ENCODE measurements at places on chromosomes 3 and 15.

DNA sequence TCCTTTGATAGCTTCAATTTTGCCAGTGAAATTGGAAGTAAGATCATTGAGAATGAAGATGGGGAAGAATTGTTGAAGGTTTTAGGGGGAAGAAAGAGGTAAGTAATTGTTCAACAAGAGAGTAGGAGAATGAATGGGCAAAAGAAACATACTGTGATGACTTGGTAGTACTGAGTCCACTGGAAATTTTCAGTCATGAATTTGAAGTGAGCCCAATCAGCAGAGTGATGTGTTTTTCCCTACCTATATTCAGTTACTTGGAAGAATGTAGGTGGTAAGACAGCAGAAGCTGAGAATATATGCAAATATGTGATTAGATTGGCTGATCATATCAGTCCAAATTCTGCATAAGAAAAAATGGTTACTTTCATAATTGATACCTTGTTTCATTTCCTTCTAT is 569.6 kb downstream of the AGBL1 start:
- no peak for DNase-seq

- no peak for DNase-seq
Measured at GRCh38 chr3:20669675-20670074, 483.7 kb upstream of the SGO1 start.

DNA sequence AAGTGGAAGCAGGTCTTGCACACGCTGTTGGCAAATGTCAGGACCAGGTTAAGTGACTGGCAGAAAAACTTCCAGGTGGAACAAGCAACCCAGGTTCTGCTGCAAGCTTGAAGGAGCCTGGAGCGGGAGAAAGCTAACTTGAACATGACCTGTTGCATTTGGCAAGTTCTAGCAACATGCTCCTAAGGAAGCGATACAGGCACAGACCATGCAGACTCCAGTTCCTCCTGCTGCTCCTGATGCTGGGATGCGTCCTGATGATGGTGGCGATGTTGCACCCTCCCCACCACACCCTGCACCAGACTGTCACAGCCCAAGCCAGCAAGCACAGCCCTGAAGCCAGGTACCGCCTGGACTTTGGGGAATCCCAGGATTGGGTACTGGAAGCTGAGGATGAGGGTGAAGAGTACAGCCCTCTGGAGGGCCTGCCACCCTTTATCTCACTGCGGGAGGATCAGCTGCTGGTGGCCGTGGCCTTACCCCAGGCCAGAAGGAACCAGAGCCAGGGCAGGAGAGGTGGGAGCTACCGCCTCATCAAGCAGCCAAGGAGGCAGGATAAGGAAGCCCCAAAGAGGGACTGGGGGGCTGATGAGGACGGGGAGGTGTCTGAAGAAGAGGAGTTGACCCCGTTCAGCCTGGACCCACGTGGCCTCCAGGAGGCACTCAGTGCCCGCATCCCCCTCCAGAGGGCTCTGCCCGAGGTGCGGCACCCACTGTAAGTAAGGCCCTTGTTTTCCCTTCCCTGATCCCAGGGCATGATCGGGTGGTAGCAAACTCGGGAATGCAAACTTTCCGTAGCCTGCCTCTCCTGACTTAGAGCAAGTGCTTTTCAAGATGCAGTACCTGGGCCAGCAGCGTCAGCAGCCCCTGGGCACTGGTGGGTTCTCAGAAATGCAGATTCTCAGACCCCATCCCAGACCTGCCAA is 759 bp downstream of the GALNT15 start:
- DNase-seq, result no peak

DNA sequence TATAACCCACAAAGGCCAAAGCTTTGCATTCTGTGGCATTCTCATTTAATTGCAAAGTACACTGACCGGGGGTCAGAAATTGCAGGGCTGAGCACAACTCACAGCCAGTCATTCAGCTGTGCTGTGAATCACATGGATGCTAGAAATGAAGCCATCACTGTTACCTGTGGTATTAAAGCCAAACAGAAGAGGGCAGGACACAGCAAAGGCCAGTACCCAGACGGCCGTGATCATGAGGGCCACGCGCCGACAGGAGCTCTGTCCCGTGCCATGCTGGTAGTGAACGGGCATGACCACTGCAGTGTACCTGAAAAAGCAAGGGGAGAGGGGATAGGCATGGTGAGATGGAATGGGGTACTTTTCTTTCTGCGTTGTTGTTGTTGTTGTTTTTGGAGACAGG is 31.6 kb downstream of the DRD3 start:
- DNase-seq, result no peak

DNA sequence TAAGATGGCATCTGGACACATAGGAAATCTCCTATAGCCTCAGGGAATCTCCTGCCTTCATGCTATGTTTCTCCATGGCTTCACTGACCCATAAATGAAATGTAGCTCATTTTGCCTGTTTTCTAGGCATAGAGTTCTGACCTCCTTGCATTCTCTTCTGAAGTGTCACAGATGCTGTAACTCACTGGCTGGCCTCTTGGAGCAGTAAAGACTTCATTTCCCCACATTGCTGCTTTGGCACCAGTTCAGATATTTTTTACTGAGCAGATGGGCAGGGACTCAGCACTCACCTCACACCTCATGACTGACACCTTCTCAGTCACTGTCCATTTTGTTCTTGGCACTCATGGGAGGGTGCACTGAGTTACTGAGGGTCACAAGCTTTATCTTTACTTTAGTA is 286.7 kb upstream of the TGFBR2 start:
- peak; percentile 72 for DNase-seq

GRCh38 chr15:75943713-75944215 is 40.1 kb downstream of the FBXO22 start:
- DNase-seq, result peak; percentile 39

- no peak for DNase-seq
Measured at GRCh38 chr3:48750856-48751255, 33.8 kb upstream of the IP6K2 start.

DNA sequence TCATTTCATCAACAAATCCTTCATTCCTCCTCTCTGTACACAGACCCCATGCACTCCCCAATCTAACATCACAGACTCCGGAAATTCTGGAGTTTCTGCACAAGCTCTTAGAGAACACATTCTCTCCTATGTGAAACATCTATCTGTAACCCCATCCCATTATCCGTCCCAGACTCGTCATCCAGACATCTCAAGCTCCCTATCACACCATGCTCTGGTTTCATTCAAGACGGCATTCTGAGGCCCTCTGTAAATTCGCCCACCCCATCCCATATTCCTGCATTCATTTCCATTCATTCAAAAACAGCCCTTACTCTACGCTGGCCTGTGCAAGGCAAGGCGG is 575 bp downstream of the LEO1 start:
- no peak for DNase-seq

DNA sequence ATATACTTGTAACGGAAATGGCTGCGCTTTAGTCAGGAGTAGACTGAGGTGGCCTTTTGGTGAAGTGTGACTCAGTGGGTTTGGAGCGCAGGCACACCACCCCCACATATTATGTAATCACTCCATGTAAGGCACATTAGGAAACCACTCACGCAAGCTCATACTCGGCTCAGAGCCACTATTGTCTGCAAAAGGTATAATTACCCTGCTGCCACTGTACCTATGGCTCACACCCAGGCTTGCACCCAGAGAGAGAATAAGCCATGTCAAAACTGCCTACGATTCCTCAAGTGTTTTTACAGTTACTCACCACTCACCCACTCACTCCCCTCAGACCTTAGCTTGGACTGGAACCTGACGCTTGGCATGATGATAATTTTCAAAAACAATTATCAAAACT is 611.9 kb upstream of the CCDC54 start:
- DNase-seq, result peak; percentile 98

- DNase-seq, result no peak
Measured at GRCh38 chr3:196292286-196292923, 4.9 kb upstream of the PCYT1A start.

DNA sequence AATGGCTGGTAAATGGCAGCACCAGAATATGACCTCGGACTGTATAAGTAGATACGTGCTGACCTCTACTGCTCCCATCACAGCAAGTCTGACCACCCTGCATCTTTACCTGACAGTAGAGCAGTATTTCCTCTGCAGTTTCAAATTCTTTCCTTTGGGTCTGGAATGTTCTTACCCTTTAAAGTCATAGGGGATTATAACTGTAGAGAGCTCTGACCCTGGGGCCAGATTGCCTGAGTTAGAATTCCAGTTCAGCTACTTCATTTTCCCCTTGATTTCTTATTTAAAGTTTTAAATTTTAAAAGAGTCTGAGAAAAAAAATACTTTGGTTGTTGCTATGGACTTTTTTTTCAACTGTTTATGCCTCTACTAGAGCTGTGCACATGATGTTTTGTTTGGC is 237.7 kb downstream of the NR1D2 start:
- no peak for DNase-seq

DNA sequence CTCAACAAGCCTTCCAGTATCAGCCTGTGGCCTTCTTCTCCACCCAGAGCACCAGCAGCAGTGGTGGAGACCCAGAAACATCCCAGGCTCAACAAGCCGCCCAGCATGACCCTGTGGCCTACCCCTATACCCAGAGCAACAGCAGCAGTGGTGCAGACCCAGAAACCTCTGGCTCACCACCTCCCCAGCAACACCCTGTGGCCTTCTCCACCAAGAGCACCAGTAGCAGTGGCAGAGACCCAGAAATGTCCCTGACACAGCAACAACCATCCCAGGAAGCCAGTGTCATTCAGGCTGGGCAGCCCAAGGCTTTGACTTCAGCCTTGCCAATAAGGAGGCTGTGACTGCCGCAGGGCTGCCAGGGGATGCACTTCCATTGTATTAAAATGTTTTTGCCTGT is 16.3 kb upstream of the EMC3 start:
- DNase-seq, result no peak

GRCh38 chr3:188208516-188208981 is 54.6 kb downstream of the LPP start:
- peak; percentile 21 for DNase-seq

- DNase-seq, result no peak
Measured at GRCh38 chr3:114887806-114888205, 259.3 kb downstream of the ZBTB20 start.

DNA sequence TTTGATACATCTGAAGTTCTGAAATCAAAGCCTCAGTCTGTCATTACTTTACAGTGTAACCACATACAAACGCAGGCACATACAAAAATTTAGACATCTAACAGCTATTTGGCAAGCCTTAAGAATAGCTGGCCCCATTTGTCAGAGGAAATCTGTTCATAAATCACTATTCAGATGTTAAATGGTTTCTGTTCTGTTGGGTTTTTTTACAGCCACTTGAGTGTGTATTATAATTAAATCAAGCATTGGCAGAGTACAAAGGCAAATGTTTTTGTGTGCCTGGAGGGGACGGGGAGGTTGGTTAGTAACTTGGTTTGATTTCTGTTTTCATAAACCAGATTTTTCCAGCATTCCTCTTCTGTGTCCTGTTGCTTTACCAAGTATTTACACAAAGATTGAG is 24.1 kb downstream of the PIGB start:
- no peak for DNase-seq

DNA sequence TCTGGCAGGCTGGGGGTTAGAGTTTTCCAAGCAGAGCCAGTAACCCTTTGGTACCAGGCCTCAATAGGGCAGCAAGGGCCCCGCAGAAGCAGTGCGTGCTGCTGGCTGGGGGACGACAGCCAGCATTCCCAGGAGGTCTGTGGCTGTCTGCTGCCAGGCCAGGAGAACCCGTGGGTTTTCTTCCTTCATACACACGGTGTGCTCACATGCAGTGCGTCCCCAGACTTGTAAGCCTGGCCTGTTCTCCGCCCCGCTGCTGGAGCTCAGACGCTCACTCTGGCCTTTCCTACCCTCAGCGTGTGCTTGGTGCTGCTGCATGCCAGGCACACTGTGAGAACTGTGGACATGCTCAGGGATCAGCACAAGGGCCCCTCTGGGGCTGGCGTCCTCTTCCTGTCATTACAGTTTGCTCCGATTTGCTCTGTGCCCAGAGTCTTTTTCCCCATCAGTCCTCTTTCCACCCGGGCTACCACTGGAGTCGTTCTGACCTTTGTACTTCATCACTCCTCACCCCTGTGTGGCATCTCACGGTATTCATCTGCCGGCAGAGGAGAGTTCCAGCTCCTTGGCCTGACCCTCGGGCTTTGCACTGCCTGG is 149.5 kb downstream of the DNAJB8 start:
- no peak for DNase-seq

DNA sequence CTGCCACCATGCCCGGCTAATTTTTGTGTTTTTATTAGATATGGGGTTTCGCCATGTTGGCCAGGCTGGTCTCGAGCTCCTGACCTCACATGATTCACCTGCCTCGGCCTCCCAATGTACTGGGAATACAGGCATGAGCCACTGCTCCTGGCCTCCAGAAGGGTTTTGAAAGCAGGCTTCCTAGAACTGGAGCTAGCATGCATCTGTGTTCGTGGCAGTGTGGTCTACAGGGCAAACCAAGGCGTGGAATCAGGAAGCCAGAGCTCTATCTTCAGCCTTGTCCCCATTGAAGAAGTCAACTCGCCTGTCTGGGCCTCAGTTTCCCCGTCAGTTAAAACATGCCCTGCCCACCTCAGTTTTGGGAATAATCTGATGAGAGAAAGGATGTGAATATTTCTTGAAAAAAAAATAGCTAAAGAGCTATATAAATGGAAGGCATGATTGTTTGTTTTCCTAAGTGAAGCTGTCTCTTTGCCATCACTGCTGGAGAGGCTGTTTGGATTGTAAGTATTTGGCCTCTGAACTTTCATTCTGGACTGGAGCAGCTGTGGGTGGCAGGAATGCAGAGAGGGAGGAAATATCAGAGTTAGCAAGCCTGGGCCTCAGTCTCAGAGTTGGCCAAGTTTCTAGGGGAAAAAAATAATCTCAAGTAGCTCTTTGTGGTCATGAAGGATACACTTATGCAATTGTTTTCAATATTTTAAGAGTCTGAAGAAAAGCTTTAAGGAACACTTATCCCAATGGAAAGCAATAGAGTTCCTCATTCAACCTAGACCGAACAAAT is 36.5 kb upstream of the UACA start:
- peak; percentile 50 for DNase-seq

GRCh38 chr3:170768334-170768801 is 101.6 kb downstream of the RPL22L1 start:
- DNase-seq, result no peak

DNA sequence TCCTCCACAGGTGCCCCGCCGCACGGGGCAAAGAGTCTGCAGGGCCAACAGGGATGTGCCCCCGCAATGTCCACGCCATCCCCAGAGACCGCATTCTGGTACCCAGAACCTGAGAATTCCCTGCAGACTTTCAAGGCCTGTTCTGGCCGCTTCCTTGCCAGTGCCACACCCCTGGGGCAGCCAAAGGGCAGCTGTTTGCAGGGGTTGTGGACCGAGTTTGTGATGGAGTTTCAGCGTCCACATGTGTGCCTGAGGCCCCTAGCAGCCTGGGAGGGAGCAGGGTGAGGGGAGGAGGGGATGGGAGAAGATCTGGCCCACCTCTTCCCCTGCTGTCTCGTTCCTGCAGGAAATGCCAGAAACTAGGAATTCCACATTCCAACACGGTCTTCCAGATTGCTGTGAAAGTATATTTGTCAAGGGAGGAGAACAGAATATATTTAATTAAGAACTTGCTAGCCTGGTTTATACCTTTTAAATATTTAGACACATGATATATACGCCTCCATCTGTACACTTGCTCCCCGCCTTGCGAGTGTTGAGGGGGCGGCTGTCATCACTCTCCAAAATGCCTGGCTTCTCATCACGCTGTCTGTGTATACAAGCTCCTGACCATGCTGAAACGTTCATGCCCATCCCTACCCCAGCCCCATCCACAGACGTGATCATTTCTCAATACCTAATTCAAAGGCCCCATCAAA is 31.1 kb upstream of the RASA2 start:
- no peak for DNase-seq
